Cardiac muscle cell (in vitro differentiated cells and primary cell): ENCODE measurements at places on chromosomes 13 and 19.

DNA sequence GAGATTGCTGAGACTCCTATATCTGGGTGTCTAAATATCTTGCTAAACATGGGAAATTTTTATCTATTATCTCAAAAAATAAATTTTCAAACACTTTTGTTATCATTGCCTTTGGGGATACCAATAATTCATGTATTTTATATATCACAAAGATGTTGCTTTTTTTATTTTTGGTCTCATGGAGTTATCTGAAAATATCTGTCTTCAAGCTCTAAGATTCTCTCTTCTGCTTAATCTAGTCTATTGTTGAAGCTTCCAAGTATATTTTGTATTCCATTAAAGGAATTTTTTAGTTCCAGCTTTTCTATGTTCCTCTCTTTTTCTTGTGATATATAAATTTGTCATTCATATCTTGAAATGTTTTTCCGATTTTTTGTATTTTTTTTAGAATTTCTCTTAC, 812.0 kb downstream of the DACH1 start:
- DNase-seq, result no peak

DNA sequence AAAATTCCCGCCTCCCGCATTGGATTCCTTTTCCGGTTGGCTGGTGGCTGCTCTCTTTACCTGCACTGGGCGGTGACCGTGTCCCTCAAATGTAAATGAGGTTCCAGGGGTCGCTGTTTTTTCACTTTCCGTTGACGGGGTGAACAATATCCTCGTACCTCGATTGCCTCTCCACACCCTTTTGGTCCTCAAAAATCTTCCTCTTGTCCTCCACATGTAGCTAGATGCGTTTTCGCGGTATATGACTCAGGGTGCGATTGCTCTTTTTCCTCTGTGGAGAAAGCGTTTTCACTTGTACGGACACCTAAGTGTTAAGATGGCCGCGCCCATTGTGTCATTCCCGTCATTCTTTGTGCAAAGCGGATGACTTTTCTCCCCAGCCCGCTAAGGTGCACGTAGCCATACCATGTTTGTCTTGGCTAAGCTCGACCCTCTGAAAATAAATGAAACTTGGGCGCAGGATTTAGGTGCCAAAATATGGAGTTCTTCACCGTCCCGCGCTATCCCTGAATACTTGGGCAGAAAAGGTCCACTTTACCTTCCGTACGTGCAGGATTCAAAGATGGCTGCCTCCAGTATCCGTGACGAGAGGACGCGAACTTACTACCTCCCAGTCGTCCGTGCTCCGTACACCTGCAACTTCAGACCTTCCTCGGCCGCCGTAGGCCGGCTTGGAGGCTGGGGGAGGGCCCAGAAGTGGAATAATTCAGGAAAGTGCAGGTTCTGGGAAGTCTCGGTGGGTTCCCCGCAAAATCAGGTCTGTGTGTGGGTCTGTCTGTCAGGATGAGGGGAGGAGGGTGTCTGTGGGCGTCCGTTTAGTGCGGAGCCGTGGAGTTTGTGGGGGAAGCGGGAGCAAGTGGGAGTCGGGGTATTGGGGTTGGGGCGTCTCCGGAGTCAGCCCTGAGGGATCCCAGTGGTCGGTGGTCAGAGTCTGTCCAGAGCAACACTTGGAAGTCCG, at the start of gene ZNF613:
Gene ZNF613, plus strand, starts transcription at position 689 of the 958 bp plus-strand sequence. CDS start 8,749 bp downstream, outside the sequence.
- DNase-seq, result peak; percentile 97

GRCh38 chr19:1088416-1089010, 6.7 kb downstream of the POLR2E start:
- DNase-seq, result no peak

- DNase-seq, result no peak
Observed at GRCh38 chr13:105343134-105343806, 1192.2 kb downstream of the EFNB2 start.

- DNase-seq, result no peak
Observed at GRCh38 chr13:113565526-113566226, 18.9 kb upstream of the TFDP1 start.

DNA sequence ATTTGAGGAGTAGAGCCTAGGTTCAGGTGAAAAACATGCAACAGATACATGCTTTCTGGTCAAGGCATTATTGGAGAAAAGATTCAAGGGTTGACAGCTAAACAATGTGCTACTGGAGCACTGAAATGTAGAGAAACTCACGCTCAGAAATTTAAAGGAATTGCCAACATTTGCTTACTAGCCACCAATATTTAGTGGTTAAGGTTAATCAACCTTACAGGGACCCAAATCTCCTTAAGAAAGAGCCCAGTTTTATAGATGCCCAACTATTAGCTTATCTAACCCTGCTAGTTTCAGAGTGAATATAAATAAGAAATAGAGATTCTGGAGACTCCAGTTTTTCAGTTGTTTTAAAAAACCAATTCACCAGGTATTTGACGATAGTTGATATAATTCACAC, 203.6 kb downstream of the DACH1 start:
- DNase-seq, result peak; percentile 47

GRCh38 chr13:47237571-47237970, 340.7 kb upstream of the HTR2A start:
- DNase-seq, result no peak

DNA sequence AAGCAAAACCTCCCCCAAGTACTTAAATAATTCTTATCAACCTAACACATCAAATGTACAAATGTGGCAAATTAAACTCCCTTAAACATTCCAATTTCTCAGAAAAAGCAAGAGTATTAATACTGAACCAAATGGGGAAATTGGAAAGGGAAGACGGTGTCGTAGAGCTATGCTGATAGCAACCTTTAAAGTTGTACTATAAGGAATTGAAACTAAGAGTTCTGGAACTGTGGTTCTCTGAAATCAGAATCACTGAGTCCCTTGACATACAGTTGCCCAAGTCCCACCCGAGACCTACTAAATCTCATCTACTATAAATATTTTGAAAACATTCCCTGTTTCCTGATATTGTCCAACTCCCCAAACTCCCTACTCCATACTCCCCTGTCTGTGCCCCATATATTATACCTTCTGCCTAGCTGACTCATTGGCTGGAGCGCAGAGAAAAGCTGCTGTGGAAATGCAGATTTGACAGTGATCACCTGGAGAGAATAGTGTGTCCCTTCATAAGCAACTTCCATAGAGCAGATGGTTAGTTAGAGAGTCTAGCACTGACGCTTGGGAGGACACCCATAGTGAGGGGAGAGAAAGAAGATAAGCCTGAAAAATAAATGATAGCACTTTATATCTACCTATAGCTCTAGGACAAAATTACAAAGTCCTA, 51.4 kb upstream of the ITM2B start:
- no peak for DNase-seq

DNA sequence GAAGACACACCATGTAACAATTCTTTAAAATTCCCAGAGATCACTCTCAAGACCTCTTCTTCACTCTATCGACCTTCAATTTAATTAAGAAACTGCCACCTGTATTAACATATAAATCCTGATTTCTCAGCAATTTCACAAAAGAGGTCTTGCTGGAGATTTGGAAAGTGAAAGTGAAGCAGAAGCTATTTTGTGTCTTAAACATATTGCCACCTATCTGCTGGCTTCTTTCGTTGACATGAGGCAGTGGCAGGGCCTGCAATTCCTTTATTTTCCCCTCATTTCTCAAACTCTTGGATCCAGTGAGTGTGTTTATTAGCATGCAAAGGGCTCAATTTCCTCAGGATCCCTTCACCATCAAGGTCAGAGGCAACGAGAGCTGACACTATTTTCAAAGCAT, 780.2 kb upstream of the SLITRK1 start:
- DNase-seq, result no peak

DNA sequence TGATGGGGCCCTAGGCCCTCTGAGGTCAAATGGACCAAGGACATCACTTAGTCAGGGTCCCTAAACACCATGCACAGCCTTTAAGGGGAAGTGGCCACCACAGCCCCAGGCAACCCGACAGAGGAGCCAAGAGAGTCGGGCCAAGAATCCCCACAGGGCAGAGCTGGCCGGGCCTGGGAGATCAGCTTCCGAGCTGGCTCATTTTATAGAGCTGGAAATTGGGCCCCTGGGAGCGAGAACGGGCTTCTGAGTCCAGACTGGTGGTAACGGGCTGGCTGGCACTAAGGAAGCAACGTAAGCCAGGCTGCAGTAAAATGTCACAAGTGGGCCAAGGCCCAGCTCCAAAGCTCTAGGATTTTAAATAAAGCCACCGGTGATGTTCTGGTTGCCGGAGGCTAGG, 51.1 kb downstream of the HSPH1 start:
- DNase-seq, result no peak

DNA sequence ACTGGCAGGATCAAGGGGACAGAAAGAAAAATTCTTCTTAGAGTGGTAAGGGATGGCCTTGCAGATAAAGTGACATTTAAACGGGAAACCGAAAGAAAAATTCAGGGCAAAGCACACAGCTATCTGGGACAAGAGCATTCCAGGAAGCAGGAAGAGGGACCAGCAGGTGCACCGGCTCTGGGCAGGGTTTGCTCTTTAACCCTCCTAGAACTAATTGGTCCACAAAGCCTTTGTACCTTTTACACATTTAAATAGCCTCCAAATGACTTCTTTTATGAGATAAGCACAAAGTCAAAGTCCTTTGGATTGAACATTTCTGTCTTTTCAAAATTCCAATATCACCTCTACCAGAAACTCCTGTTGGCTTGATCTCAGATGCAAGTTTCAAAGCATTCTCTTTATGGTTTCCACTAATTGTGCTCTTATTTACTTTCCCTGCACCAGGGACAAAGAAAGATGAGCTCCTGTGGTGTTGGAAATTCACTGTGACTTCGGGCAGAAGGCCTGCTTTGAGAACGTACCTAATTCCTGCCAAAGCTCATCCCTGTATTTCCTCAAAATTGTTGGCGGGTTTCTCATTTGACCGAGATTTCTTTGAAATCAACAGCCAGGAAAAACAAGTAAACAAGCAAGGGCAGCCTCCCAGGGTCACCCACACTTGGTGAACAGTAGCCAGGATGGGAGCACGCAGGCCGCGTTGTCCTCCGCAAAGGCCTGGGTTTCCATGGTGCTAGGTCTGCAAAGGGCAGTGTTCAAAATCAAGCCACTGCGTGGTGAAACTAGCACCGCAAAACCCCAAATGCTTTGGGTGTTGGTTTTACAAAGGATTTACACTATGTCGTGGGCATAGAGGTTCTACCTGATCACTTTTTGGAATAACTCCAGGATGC, 98.6 kb downstream of the IRS2 start:
- no peak for DNase-seq

DNA sequence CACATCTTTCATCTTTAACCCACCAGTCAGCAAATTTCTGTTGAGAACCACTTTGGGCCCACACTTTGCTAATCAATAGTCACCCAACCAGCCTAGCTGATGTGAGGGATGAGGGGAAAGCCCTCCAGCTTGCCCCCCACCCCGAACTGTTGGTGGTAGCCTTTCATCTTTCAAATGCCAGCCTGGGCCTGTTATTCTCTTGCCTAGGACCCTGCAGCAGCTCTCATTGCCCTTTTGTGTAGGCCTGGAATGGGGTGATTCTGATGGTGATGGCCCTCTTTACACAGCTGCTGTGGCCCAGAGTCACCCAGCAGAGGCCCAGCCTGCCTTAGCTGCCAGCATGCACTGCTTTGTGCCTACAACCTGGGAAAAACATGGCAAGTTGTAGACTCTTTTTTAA, 294.5 kb downstream of the SLC7A1 start:
- DNase-seq, result no peak

GRCh38 chr13:49806126-49806536, 13.6 kb upstream of the KPNA3 start:
- no peak for DNase-seq

GRCh38 chr19:57338877-57339276, 12.2 kb upstream of the ZNF304 start:
- no peak for DNase-seq

DNA sequence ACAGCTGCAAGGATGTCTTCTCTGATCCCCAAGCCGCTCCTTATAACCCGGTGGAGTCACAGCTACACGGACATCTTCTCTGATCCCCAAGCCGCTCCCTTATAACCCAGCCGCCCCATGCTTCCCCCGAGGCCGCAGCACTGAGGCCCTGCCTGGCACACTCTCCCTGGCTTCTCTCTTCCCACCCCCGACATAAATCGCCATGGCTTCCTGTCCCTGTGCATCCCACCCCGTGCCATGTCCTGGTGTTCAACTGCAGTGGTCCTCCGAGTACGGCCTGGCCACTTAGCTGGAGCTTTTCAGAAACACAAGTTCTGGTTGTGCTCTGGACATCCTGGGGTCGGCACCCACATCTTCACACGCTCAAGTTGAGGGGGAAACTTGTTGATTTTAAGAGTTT, 60.4 kb downstream of the RASA3 start:
- no peak for DNase-seq

GRCh38 chr13:40479196-40479845, 187.1 kb downstream of the FOXO1 start:
- no peak for DNase-seq

GRCh38 chr13:72852207-72852606, 70.3 kb downstream of the PIBF1 start:
- DNase-seq, result no peak

DNA sequence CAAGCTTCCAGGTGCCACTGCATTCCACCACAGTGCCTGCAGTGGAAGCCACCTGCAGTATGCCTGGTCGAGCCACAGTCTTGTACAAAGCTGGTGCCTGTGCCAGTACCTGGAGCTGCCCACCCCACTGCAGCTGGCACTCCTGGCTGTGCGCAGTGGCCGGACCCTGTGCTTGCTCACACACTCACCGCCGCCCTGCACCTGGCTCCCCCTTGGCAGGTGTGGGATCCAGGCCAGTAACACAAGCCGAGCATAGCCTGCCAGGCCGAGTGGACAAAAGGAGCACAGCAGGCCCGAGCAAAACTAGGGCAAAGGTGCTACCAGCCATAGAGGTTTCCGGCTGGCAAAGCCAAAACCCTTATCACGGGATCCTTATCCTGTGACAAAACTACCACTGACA, 18.5 kb downstream of the UGGT2 start:
- no peak for DNase-seq

DNA sequence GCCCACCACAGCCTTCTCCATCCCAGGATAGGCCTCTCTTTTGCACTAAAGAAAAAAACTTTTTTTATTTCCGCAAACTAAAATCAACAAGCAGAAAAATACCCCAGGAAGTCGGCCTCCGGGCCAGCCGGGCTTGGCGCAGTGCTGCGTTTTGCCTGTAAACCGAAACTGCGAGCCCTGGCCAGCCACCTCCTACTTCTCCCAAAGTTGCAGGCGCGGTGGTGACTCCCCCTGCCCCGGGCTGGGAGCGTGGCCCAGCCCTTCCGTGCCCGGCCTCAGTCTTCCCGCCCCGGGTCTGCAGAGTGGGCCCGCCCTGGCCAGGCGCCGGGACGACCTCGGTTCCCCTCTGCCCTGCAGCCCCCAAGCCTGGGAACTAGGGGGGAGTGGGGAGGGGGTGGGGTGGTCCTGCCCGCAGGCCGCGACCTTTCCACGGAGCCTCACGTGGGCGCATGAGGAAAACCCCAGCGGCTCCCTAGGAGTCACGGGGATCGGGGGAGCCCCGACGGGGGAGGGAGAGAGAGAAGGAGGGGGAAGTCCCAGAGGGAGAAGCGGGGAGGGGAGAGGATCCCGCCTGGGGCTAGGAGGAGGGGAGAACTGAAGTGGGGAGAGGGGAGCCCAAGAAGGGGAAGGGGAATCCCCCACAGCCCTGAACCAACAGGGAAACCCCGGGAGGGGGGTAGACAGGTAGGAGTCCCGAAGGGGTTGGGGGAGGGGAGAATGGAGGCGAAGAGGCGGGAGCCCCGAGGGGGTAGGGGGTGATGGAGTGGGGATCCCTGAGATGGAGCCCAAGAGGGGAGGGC, 3.0 kb downstream of the GADD45B start:
- no peak for DNase-seq
